Activated T-cell treated with anti-CD3 and anti-CD28 coated beads for 48 hours (primary cell): ENCODE measurements at places on chromosomes 2 and 18.

- no peak for DNase-seq
These were observed 74.4 kb downstream of the PLCL1 start for GRCh38 chr2:197878792-197879191.

GRCh38 chr2:208253600-208254117 lies 1.2 kb downstream of the IDH1 start:
- no peak for DNase-seq

DNA sequence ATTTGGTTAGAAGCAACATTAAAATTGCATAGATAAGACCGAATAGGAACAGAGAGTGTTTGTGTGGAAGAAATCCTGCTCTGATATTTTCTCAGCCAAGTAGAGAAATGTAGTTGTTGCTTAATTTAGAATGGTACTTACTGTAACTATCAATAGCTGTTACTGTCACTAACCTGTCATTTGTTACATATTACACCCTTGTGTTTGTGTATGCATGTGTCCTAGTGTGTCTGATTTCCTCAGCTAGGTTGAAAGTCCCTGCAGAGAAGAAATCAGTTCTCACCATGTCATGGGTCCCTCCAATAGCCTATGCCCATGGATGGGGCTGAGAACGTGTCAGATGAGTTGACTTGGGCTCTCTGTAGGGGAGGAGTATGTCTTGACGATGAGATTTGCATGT lies 94.4 kb downstream of the SPTBN1 start:
- no peak for DNase-seq

GRCh38 chr2:3762771-3763447 lies 59.5 kb downstream of the DCDC2C start:
- DNase-seq, result no peak
